Activated gamma-delta T cell treated with anti-CD3 and anti-CD28 coated beads, Interleukin-2, amount 50 U/mL, for 16 hours (primary cell): ENCODE measurements at places on chromosomes 5 and 9.

DNA sequence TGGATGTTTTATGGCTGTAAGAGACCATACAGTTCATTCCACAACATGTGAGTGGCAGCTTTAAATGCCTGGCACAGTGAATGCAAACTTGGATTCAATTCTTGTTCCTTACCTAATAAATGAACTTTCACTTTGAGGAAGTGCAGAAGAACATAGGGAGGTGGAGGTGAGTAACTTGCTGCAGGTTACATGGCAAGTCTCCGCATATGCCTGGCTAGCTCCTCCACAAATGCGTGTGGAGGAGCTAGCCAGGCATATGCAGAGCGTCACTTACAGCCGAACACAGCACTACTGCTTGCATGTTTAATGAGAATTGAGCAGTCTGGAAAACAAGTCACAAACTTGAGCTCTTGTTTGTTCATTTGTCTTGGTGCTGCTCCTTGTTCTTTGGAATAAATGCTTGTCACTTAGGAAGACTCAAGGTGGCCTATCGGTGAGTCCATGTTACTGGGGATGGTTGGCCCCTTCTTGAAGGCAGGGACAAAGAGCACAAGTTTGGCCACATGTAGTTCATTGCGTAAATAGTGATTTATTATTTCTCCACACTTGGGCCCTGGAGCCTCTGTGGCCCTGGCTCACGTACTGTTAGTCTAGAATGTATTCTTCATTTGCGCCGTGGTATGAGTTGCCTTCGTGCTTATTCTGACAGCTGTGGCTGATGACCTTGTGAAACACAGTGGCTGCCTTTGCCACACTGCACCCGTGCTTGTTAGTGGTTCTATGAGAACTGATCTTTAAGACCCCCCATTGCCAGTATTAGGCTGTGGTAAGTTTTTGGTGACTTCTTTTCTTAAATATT, 3.1 kb downstream of the ISOC1 start:
- DNase-seq = no peak

DNA sequence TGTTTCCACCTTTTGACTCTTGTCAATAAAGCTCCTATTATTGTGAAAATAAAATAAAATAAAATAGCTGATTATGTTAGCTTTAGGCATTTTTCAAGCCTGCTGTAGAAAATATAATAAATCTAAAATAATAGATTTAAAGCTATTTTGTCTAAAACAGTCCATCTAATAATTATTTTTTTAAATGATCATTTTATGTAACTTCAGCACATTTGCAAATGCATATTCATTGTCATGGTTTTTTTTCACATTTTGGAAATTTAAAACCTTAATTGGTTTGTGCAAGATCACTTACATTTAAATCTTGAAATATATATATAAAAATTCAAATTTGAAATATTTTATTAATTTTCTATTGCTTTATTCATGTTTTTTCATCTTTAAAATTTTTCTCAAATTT, 159.8 kb downstream of the ADGRV1 start:
- DNase-seq = no peak

DNA sequence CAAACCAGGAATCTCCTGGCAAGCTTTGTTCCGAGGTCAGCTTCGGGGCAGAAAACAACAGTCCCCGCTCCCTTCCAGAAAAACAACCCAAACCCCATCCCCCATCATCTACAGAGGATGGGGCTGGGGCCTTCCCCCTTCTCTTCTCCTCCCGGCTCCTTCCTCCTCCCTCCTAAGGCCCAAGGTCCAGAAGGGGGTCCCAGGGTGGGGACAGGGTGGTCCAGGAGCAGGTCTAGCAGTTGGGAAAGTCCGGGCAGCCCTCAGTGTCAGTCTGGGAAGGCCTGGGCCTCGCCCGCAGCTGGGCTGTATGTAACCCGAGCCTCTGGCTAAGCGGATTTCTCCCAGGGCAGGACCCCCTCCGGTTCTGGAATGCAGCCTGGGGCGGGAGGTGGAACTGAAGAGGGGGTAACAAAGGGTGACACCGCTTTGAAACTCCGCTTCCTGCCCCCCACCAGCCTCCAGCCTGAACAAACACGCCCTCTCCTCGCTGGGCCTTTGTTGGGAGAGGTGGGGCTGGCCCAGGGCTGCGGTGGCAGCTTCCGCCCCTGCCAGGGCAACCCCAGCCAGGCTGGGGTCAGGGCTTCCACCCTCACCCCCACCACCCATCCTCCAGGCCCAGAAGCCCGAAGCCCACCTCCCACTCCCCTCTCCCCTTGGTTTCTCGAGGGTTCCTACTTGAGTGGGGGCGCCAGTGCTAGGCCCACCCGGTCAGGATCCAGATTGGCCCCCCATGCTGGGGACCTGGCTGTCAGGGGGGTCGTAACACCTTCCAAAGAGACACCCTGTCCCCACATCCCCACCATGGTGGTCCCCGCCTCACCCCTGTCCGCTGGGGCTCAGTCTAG, 63.5 kb downstream of the C9orf50 start:
- no peak for DNase-seq

DNA sequence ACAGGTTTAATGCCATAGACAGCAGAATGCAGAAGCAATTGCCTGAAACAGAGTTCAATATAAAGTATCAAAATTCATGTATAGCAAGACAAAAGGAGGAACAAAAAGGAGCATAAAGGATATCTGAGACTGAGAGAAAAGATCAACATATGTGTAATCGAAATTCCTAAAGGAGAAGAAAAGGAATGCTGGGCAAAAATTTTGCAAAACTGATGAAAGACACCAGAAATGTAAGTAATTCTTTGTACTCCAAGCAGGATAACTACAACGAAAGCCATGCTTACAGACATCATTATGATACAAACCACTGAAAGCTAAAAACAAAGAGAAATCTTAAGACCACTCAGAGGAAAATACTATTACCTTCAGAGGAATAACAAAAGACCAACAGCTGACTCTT, 72.8 kb upstream of the MTAP start:
- no peak for DNase-seq

DNA sequence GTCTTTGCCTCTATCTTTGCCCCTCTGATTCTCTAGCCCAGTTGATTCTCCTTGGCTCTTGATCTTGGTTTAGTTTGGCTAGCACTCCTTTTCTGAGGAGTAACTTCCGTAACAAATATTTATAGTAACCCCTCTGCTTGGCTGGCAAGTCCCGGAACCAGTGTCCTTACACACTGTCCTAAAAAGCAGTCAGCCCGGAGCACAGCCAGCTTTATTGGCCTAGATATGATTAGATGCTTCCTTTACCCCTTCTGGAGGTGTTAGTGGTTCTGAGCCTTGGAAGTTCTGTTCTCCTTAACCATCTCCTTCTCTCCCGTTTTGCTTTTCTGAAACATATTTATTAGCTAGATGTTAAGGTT, 17.0 kb upstream of the MSMP start:
- no peak for DNase-seq

- DNase-seq = no peak
Observed at GRCh38 chr5:74576941-74577456, 63.5 kb downstream of the ENC1 start.

- DNase-seq = no peak
Observed at GRCh38 chr5:31846934-31847333, 208.0 kb downstream of the PDZD2 start.

DNA sequence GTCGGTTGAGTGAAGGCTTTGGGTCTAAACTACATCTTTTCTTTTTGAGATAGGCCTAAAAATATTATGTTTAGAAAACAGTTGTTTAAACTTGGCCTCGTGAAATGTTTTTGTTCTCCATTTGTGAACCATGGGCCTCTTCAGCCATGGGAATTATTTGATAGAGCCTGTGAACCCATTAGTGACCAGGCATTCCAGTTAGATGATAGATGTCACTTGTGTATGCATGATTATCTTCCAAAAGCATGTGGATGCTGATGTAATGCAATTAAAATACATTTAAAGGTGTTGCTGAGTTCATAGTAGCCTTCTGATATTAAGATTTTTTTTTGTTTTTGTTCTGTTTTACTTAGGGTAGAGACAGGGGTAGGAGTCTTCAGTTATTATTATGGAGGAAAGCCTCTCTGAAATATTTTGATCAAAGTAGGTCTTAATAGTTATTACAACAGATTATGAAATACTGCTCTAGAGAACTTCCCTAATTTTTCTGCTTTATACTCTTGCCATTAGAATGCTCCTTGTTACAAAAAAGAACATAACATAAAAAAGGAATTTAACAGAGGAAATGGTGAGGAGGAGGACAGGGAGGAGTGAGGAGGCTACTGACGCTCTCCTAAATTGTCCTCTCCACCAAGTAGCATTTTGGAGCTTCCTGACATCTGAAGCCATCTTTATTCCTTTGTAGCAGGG, 32.9 kb downstream of the CPEB4 start:
- DNase-seq = no peak

DNA sequence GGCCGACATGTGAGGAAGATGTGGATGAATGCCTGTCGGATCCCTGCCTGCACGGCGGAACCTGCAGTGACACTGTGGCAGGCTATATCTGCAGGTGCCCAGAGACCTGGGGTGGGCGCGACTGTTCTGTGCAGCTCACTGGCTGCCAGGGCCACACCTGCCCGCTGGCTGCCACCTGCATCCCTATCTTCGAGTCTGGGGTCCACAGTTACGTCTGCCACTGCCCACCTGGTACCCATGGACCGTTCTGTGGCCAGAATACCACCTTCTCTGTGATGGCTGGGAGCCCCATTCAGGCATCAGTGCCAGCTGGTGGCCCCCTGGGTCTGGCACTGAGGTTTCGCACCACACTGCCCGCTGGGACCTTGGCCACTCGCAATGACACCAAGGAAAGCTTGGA, 14.1 kb downstream of the CRB2 start:
- DNase-seq = no peak
